ENCODE measurements at places on chromosomes 13 and 19.

GRCh38 chr13:99417201-99418102 is 83.8 kb upstream of the TM9SF2 start:
- DNase-seq = no peak

- no peak for DNase-seq
Observed at GRCh38 chr19:54193011-54193410, 1.9 kb downstream of the TSEN34 start.

DNA sequence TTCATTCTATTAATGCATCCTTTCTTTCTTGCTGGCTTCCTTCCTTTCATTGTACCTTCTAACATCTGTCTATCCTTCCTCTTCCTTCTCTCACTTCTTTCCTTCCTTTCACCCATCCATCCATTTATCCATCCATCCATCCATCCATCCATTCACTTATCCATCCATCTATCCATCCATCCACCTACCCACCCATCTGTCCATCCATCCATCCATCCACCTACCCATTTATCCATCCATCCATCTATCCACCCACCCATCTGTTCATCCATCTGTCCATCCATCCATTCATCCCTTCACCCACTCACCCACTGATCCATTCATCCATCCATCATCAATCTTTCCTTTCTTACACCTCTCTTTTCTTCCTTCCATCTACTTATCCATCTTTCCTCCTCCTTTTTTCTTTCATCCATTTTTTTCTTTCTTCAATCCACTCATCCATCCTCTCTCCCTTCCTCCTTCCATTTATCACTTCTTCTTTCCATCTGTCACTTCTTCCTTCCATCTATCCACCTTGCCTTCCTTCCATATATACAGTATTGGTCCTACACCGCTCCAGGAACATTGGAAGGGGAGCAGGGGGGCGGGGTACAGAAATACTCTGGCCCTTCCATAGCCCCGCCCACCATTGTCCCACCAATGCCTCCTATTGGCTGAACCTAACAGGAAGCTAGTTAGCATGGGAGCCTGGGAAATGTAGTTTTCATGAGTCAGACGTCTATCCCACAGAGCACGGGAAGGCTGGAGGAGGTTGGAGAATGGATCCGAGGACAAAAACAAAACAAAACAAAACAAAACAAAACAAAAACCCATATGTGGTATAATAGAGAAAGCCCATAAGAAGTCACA is 45.9 kb downstream of the MBD3L1 start:
- DNase-seq = no peak

- no peak for DNase-seq
Observed at GRCh38 chr19:15010501-15011300, 31.0 kb upstream of the SLC1A6 start.

GRCh38 chr19:30071871-30072270 is 129.8 kb downstream of the URI1 start:
- no peak for DNase-seq

- DNase-seq = no peak
Observed at GRCh38 chr19:6343462-6343861, 10.1 kb upstream of the ACER1 start.

GRCh38 chr13:50905256-50905655 is 4.3 kb upstream of the RNASEH2B start:
- DNase-seq = no peak

- no peak for DNase-seq
Observed at GRCh38 chr19:49142866-49143335, 12.3 kb downstream of the HRC start.

GRCh38 chr19:17296273-17296672 is 7.0 kb downstream of the ABHD8 start:
- DNase-seq = no peak

All from NK-92 treated with Interleukin-12 subunit alpha and Interleukin-12 subunit beta, amount 100 ng/mL, for 24 hours (cell line).